C1 segment of cervical spinal cord (tissue), 14 donors: ENCODE measurements at places on chromosomes 4 and X.

- DNase-seq = no peak
Observed at GRCh38 chr4:76637712-76638361, 202.8 kb downstream of the SHROOM3 start.

DNA sequence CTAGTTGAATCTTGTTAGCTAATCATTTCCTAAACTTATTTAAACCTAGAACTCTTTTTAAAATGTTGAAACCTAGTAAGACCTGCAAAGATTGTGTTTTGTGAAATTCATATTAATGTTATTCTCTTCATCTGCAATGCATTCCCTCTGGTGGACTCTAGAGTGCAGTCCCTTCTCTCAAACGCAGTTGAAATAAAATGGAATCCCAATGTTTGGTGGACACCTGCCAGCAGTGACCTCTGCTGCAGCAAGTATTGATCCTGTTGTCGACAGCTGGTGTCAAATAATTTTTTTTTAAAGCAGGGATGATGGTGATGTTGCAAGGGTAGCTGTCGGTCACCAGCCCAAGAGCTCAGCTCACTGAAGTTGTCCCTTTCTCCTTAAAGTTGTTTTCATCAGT lies 492.0 kb downstream of the ZIC3 start:
- no peak for DNase-seq

DNA sequence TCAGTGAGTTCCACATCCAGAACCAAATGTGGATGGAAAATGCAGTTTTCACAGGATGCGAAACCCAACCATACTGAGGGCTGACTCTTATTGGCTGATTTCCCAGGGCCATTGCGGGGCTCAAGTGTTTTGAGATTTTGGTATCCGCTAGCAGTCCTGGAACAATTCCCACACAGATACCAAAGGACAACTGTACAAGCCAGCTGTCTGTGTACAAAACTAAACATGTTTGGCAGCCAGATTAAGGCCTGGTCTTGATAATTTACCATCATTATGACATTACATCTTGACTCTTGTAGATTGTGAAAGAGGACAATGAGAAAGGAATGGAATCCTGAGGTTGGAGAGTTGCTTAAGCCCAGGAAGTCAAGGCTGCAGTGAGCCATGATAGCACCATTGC lies 121.9 kb downstream of the DKK2 start:
- no peak for DNase-seq

DNA sequence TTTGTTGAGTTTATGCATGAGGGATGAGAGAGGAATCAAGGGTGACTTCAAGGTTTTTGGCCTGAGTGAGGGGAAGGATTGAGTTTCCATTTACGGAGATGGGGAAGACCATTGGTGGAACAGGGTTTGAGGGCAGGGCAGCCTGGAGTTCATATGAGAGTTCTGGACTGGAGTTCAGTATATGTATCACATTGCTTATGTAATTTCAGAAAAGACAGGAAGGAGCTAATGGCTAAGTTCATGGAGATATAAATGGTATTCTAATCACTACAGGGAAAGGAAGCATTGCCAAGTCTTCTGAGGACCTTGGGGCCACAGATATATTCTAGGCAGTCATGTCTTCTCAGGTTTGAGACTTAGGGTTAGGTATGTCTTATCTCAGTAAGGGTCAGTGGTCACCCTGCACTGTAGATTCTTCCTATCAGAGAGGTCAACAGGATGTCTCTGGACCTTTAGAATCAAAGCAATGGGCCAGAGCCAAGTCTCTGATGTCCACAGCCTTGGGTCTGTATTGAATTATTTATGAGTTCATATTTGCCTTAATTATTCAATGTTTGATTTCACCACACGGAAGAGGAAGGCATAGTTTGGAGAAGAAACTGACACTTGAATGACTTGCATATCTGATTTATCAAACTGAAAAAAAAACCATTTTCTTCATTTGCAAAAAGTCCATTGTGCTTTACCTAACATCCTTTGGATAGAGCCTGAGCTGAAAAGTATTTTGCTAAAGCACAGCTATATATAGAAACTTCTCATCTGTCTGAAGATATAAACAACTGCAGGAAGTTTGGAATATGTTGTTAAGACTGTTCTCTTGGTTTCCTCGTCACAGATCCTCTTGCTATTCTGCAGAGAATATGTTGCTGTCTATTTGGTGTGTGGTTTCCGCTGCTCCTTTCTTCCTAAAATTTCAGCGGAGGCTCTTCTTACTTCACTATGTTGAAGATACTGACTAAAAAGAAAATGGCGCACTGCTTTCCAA lies 139.5 kb downstream of the PDGFRA start:
- no peak for DNase-seq
